ENCODE measurements at places on chromosomes 6 and 20.

DNA sequence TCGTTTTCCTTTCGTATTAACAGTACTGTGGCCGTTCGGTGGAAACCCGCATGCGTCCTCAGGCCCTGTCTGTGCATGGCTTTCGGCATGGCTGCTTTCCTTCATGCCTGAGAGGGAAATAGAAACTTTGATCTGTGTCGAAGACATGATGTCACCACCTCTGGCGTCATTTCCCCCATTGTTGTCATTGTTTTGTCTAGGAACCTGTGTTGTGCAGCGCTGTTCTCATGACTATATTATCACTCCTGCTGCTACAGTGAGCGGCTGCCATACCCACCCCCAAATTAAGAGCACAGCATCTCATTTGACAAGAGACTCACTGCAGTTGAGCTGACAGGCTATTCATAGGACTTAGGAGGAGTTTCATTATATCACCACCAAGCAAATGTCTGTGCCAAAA, 172.3 kb downstream of the TMEM242 start:
- no peak for DNase-seq

GRCh38 chr6:149449831-149450678, 34.8 kb downstream of the ZC3H12D start:
- DNase-seq: no peak

GRCh38 chr6:154874773-154875592, 120.1 kb upstream of the TIAM2 start:
- no peak for DNase-seq

GRCh38 chr6:71727632-71728294, 158.6 kb upstream of the RIMS1 start:
- no peak for DNase-seq

GRCh38 chr6:3228771-3229565, 1.5 kb upstream of the TUBB2B start:
- DNase-seq: peak; percentile 48

DNA sequence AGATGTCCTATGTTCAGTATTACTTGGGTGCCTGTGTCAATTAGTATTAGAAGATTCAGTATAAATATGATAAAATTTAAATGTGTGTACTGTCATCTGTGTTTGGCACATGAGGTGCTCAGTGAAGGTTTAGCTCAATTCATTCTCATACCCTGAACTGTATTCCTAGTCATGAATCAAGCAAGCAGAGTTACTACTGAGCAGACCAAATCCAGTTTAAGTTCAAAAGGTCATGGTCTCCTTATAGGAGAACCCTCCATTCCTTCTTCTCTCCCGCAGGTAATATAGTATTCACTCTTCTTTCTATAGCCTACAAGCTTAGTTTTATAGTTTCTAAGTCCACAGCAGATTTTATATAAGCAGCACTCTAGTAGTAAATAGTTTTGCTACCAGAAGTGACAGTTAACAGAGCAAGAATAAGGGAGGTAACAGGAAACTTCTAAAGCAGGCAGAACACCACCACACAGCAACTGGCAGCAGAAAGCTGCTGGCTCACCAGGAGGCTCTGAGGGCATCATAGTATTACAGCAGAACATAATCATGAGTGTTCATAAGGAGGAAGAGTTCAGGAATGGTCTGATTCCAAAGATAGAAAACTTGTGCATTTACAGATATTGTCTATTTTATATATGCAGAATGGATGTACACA, 133.2 kb downstream of the SLC16A10 start:
- DNase-seq: no peak
